ENCODE measurements at places on chromosomes 6 and 20.

DNA sequence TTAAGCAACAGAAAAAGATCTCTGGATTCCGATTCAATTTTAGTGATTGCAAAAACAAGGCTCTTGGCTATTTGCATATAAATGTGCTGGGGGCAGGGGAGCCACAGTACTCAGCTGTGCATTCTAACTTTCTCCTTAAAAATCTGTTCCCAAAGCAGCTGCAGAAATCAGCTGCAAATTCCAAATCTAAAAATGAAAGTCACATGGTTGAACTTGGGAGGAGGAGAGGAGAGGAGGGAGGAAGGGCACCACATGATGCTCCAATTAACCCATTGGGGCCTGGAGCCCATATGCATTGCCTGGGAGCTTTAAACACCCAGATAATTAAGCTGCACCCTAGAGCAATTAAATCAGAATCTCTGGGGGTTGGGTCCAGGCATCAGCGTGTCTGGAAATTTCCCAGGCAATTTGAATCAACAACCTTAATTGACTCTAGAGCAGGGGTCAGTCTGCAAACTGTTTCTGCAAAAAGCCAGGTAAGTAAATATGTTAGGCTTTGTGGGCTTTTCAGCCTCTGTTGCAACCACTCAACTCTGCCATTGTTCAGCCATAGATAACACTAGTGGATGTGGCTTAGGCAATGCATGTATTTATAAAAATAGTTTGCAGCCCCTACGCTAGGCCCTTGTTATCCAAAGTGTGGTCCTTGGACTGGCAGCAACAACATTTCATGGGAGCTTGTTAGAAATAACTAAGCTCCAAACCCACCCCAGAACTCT, 508.1 kb downstream of the KIF16B start:
- DNase-seq, result no peak

GRCh38 chr6:43984442-43985321, 142.6 kb downstream of the MRPL14 start:
- no peak for DNase-seq

DNA sequence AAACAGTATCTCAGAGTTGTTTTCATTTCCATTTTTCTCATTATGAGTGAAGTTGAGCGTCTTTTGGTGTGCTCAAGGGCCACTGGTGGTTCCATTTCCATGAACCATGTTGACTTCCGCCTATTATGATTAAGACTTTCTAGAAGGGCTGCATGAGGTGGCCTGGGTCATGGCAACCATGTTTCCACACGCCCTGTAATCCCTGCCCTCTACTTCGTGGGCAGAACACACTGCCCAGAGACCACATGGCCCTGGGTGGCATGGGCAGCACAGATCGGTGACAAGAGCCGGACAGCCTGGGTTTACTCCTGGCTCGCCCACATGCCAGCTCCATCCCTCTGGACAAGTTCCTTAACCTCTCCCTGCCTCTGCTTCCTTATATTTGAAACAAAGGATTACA, 14.8 kb downstream of the PRPH2 start:
- no peak for DNase-seq

GRCh38 chr20:46512943-46513844, at the start of gene ZNF334:
ZNF334 (minus strand) TSS chr20:46513559; CDS start chr20:46512102, 1,457 bp downstream.
- DNase-seq, result no peak

GRCh38 chr20:1840817-1841553, 54.2 kb upstream of the SIRPA start:
- DNase-seq, result no peak

DNA sequence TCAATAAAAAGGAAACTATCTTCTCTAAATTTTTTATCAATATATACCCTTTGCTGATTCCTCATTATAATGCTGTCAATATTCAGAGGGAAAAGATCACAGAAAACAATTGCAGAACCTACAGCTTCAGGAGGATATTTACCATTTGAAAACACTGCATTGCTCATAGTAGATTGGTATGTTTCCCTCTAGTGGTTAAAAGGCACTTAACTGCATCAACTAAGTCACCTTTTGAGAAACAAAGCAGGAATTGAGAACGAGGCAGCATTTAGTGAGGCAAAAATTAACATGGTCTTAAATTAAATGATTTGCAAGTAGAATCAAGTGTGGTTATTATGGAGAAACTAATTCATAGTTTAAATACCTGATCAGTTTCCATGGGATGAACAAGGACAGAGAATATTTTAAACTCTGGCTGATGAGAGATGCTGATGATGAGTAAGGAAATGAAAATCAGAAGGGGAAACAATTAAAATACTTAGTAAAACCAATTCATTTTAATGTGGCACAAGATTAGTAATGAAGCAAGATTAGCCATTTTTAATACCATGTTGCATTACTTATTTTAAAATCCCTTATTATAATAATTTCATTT, 642.1 kb downstream of the EPHA7 start:
- no peak for DNase-seq

DNA sequence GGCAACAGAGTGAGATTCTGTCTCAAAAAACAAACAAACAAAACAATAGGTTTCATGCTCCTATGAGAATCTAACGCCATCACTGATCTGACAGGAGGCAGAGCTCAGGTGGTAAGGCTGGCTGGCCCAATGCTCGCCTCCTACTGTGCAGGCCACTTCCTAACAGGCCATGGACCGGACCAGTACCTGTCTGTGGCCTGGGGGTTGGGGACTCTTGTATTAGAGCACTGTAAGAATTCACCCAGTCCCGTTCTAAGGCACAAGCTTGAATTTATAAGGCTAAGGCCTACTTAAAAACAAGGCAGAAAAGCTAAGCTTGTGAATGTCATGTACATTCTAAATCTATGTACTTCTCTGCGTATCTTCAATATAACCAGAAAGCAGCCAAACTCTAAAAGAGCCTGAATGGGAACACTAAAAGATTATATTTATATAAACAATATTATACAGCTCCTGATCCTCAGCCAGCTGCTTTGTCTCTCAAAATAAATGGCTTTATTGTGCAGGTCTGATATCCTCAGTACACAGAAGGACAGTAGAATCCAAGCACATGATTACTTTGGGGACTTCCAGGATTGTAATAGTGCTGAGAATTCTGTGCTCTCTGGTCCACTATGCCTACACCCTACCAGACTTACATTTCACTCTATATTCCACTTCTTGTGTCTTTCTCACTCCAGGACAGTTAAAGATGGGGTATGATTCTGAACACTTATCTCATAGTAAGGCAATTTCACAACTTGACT, 64.5 kb upstream of the DST start:
- no peak for DNase-seq

DNA sequence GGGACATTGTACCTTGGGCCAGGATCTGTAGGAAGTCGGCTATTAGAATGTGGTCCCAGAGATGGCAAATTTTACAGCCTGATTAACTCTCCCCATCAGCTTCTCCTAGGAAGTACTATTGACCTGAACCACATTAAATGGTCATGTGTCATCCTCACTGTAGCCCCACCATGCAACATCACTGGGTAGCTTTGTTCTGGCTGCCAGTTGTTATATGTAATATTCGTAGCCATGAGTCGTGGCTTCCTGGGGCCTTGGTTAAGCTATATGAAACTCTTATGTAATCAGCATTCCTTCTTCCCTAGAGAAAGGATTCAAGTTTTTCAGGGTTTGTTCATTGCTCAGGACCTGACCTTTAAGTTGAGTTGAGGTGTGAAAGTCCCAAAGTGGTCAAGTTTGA, 125.7 kb downstream of the ANKS1A start:
- DNase-seq, result no peak

DNA sequence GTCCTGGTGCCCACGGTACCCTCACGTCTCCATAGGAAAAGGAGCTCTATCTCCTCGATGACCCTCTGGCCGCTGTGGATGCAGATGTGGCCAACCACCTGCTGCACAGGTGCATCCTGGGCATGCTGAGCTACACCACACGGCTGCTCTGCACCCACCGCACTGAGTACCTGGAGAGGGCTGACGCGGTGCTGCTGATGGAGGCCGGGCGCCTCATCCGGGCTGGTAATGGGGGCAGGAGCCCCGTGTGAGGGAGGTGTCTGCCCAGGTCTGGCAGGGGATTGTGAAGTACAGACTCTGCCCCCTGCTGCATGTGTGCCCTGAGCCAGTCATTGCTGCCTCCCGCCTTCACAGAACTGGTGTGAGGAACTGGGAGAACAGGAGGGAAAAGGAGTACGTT, 12.4 kb downstream of the DLK2 start:
- no peak for DNase-seq
